ENCODE measurements at places on chromosomes 3 and 15. TPM values are rescaled to one million over a fixed set of nuclear protein-coding genes. Genes with fewer than 3 reads are reported as not detected.

Gene TEX9
- total RNA-seq = 8.2 TPM

Gene ITIH1
- total RNA-seq = not detected

- no peaks in the 10 kb centered on the region for H3K27me3 ChIP-seq
- DNase-seq = no peak
- no peak overlapping the region for H3K4me3 ChIP-seq
- no peaks in the 10 kb centered on the region for H3K4me1 ChIP-seq
These were observed 271.6 kb downstream of the FHIT start for GRCh38 chr3:60979461-60980341.

- H3K27ac ChIP-seq = no peak overlapping the region
- no peak for DNase-seq
- no peak overlapping the region for H3K4me3 ChIP-seq
- H3K27me3 ChIP-seq = no peaks in the 10 kb centered on the region
- H3K36me3 ChIP-seq = peaks cover 96% of the 10 kb centered on the region
These were observed 23.7 kb downstream of the RBM5 start for GRCh38 chr3:50112462-50112861.

DNA sequence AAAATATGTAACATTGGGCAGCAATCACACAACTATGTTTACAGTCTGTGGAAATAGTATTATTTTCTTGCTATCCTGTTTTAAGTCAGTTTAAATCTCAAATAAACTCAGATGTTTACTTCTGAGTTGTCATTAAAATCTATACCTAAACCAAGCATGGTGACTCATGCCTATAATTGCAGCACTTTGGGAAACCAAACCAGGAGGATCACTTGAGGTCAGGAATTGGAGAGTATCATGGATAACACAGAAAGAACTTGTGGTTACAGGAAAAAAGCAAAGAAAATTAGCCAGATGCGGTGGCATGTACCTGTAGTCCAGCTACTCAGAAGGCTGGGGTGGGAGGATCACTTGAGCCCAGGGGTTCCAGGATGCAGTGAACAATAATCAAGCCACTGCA, 631.6 kb upstream of the EPHA6 start:
- no peaks in the 10 kb centered on the region for H3K27me3 ChIP-seq
- no peak for DNase-seq
- no peaks in the 10 kb centered on the region for H3K36me3 ChIP-seq
- H3K4me3 ChIP-seq = no peak overlapping the region

DNA sequence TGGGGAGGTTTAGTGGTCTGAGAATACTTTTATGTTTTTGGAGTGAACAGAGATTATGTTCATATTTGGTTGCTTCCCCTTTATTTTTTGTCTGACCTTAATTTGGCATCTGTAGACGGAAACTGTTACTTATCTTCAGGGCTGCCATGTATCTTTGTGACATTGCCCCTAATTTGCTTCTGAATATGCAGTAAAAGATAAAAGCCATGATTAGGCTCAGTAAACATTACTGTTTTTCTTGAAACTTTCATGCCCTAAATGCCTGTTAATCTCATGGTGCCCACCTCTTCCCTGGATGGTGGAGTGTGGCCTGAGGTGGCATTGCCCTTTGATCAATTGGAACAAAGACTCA, 106.7 kb downstream of the C3orf70 start:
- DNase-seq = no peak
- no peak overlapping the region for H3K4me3 ChIP-seq
- no peaks in the 10 kb centered on the region for H3K27me3 ChIP-seq
- H3K4me1 ChIP-seq = no peaks in the 10 kb centered on the region
- no peak overlapping the region for H3K27ac ChIP-seq

DNA sequence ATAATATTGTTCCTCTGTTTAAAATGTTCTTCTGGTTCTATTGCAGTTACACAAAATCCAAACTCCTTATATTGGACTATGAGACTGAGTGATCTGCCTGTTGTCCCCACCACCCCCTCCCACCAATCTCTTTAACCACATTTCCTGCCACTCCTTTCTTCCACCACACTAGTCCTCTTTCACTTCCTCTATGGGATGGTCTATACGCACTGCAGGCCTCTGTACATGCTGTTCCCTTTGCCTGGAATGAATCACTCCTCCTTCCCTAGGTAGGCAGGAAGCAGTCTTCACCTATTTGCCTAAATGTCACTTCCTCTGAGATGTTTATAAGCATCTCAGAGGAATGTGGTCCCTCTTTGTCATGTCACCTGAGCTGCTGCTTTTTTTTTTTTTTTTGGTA, 4.0 kb downstream of the MAP2K1 start:
- peaks cover 35% of the 10 kb centered on the region for H3K36me3 ChIP-seq
- H3K27me3 ChIP-seq = no peaks in the 10 kb centered on the region
- H3K4me1 ChIP-seq = no peaks in the 10 kb centered on the region
- H3K4me3 ChIP-seq = no peak overlapping the region
- DNase-seq = no peak
- no peak overlapping the region for H3K27ac ChIP-seq

DNA sequence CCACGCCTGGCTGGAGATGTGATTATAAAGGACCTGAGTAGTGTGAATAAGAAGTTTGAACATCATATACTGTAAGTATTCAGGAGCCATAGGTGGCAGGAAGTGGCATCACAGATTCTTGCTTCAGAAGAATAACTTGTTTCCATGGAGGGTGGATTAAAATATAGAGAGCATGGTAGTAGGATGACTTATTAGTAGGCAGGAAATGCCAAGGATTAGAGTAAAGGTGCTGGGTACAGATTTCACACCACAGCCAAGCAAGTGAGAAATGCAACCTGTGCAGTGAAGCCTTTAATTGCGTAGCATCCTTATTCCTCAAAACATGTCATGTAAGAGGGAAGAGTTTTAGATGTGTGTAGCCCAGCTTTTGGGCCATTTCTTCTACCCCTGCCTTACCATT, 30.8 kb downstream of the IFT122 start:
- H3K4me3 ChIP-seq = no peak overlapping the region
- no peaks in the 10 kb centered on the region for H3K27me3 ChIP-seq
- H3K4me1 ChIP-seq = no peaks in the 10 kb centered on the region
- peaks cover 13% of the 10 kb centered on the region for H3K36me3 ChIP-seq
- DNase-seq = no peak

DNA sequence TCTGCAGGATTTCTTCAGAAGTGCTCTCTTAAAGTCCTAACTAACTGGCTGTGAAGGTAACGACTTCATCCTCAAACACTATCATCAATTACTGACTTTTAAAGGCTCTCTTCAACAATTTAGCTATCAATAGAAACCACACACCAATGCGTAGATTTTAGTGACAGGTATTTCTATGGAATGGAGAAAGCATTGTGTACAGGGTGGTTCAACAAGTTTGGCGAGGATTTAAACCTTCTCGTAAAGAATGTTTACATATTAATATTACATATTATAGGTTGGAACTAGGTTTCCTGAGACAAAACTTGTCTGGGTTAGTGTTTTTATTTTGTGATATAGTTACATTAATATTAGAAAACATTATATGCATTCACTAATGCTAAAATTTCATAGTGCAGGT, 233.6 kb downstream of the CHL1 start:
- no peaks in the 10 kb centered on the region for H3K4me1 ChIP-seq
- DNase-seq = no peak
- no peak overlapping the region for H3K27ac ChIP-seq
- H3K4me3 ChIP-seq = no peak overlapping the region
- no peaks in the 10 kb centered on the region for H3K27me3 ChIP-seq
- no peaks in the 10 kb centered on the region for H3K36me3 ChIP-seq

GRCh38 chr3:122892118-122892960, 97.5 kb downstream of the SLC49A4 start:
- DNase-seq = no peak
- no peak overlapping the region for H3K27ac ChIP-seq
- H3K4me1 ChIP-seq = no peaks in the 10 kb centered on the region
- no peaks in the 10 kb centered on the region for H3K27me3 ChIP-seq
- H3K4me3 ChIP-seq = no peak overlapping the region
- H3K36me3 ChIP-seq = no peaks in the 10 kb centered on the region

DNA sequence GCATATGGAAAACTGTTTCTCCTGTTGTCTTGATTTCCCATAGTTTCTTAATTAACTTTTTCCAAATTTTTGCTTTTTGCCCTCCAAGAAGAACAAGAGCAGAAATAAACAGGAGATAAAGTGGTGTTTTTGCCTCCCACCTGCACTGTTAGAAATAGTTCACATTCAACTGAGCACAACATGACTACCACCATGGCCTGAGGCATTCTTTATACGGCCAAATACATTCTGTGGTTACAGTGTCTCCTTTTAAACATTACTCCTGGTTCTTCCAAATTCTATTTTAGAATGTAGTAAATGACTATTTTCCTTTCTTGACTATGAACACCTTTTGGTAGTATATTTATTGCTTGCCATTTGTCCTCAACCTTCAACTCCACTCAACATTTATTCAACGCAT, 98.5 kb downstream of the LARS2 start:
- no peaks in the 10 kb centered on the region for H3K4me1 ChIP-seq
- H3K4me3 ChIP-seq = no peak overlapping the region
- no peaks in the 10 kb centered on the region for H3K27me3 ChIP-seq

- H3K27me3 ChIP-seq = no peaks in the 10 kb centered on the region
- no peak overlapping the region for H3K4me3 ChIP-seq
- peaks cover 17% of the 10 kb centered on the region for H3K4me1 ChIP-seq
- peak overlapping the region; percentile 80 for H3K27ac ChIP-seq
These were observed 117.8 kb upstream of the PRICKLE2 start for GRCh38 chr3:64342940-64343688.
